Pons (tissue), 1 donor: ENCODE measurements at places on chromosomes 1 and 21.

DNA sequence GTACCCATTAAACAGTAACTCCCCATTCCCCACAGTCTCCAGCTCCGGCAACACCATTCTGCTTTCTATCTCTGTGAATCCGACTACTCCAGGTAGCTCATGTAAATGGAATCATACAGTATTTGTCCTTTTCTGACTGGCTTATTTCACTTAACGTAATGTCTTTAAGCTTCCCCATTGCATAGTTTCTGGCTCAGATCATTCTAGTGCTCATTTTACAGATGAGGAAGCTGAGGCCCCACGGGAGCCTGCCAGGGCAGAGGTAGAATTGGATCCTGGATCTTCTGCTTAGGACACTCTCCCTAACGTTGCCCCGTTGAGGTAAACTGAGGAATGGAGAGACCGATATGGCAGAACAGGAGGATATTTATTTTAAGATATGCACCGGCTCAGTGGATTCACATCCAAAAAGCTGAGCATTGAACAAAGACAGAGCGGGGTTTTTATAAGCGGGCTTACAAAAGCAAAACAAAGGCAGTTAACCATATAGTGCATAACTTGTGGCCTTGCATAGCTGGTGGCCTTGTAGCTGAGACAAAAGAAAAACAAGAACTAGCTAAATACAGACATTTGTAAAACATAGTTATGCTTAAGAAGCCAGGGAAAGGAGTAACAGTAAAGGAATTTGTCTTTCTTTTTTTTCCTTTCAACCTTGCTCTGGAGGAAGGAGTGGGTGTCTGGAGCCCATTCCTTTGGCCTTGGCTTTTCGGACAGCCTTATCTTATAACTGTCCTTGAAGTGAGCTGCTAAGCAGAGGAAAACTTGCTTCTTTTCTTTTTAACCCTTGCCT lies 15.3 kb upstream of the KLHDC8A start:
- DNase-seq, result no peak

- DNase-seq, result no peak
These were observed 157.7 kb downstream of the TOMM20 start for GRCh38 chr1:234970731-234971476.

DNA sequence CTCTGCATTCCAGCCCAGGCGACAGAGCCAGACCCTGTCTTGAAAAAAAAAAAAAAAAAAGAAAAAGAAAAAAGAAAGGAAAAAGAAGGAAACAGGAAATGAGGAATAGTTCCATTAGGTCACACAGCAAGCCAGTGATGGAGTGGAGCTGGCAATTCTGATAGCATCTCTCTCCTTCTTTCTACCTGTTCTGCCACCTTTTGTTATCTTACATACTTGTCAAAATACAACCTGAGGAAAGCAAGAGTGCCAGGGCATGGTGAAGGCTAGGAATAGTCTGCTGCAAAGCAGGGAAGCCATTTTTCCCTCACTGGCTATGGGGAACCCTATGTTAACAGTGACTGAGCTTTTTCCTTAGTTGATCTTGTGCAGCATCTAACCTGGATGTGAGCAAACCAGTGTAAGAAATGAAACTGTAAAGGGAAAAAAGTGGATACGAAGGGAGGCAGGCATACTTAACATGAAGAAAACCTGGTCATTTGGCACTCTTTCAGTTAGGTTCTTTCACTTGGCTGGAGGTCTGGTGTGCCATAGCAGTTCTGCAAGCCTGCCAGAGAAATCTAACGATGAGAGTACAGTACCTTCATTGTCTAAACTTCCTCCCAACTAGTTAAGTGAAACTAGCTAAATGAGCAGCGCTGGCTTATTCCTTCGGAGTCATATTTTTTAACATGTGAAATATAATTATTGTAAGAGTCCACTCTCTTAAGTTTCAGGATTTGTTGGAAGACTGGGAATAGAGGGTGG lies 17.9 kb upstream of the THEM5 start:
- peak; percentile 38 for DNase-seq

- DNase-seq, result no peak
These were observed 50.8 kb upstream of the POU3F1 start for GRCh38 chr1:38097284-38097898.

DNA sequence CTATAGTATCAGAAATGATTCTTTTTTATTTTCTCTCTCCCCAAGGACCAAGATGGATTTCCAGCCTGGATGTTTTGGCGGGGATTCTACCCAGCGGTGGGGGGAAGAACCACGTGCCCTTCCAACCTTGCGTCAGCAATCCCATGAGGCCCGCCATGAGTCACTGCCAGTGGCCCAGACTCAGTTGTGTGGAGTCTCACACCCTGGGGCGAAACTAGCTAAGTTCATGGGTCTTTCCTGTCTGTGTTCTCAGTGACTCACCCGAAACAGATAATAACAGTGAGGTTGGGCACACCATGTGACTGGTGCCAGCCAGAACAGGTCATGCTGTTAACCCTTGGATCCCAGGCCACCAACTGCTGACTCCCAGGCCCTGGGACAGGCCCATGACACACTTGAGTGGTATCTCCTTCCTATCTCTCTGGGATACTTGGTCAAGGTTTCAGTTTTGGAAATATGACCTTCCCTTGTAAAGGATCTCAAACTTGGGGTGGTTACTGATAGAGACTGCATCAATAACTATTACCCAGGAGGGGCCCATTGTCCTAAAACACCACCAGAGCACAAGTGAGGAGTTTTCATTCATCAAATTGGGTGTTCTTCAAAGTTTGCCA lies 98.0 kb upstream of the DUSP10 start:
- no peak for DNase-seq

- peak; percentile 48 for DNase-seq
These were observed 126.5 kb downstream of the ADSS2 start for GRCh38 chr1:244325056-244325758.

DNA sequence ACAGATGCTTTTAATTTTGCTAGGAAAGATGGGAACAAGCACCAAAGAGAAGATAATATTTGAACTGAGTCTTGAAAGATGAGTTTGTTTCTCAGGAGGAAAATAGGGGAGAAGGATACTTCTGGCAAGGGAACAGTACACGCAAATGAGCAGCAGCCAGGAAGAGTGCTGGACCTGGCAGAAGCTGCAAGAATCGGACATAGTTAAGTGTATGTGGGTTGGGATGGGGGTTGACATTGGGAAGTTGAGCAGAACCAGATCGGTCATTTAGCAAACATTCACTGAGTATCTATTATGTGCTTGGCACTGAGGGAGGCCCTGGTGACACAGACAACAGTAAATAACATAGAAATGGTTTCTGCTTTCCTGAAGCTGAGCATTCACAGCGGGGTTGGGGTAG lies 198.8 kb downstream of the PLPP3 start:
- no peak for DNase-seq

DNA sequence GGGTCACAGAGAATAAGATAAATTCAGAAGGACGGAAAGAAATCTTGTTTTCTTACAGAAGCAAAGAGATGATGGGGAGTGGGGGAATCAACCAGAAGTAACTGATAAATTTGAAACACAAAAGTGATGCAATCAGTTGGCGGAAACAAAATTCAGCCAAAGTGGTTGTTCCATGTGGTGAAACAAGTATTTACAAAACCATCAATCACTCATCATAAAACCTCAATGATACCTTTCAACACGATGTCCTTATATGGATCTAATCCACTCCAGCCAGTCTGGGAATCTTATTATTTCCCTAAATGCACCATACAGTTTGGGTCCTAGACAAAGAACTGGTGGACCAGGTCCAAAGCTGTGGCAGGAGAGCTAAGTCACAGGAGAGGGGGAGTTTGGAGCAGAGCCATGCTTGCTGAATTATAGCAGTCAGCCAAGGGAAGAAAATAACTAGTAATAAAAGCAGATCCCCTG lies 303.8 kb upstream of the LRRC7 start:
- DNase-seq, result no peak

GRCh38 chr1:201675143-201675542 lies 136.2 kb downstream of the NAV1 start:
- DNase-seq, result peak; percentile 49

- DNase-seq, result no peak
These were observed 51.6 kb downstream of the PDE4B start for GRCh38 chr1:65844296-65844695.
